ENCODE measurements at places on chromosomes 12 and 14. TPM values are rescaled to one million over a fixed set of nuclear protein-coding genes. Genes with fewer than 3 reads are reported as not detected.

RIMBP2 gene
- total RNA-seq: 1.5 TPM

POTEM gene
- not detected for total RNA-seq

DNA sequence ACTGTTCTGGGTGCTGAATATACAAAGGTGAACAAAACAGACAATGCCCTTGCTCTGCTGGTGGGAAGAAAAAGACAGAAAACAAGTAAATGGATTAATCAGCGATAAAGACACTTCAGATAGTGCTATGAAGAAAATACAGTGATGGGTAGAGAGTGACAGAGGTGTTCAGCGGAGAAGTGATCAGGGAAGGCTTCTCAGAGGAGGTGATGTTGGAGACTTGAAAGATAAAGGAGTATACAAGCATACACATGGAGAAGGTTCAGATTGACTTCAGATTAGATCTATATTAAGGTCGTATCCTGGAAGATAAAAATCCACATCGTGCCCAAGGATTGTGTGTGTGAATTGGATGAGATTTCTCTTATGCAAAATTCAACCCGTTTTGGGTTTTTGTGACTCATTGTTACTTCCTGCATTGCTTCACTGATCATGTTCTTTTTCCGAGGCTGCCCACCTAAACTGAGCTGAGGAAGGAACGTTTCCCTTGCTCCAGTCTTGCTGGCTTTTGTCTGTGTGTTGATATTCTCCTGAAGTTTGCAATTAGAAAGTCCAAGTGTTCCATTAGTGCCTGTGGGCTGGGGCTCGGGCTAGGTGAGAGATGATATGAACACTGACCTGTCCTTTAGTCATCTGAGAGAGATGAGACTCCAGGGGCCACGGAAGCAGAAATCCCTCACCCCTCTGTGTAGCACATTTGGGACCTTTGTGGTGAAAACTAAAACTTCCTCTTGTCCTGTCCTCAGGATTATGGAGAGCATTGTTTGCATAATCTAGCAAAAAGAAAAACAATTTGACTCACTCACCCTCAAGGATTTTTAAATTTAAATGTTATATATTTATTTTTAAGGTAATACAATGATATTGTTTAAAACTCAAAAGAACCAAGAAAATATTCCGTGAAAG is 27.6 kb downstream of the PLXNC1 start:
- peaks cover 84% of the 10 kb centered on the region for H3K27me3 ChIP-seq
- H3K27ac ChIP-seq: no peak overlapping the region
- no peak for DNase-seq
- H3K4me1 ChIP-seq: peaks cover 5% of the 10 kb centered on the region
- H3K4me3 ChIP-seq: no peak overlapping the region
- H3K36me3 ChIP-seq: peaks cover 6% of the 10 kb centered on the region

GRCh38 chr12:62827855-62828254 is 107.1 kb downstream of the PPM1H start:
- peaks cover 18% of the 10 kb centered on the region for H3K36me3 ChIP-seq
- no peaks in the 10 kb centered on the region for H3K27me3 ChIP-seq
- no peaks in the 10 kb centered on the region for H3K4me1 ChIP-seq
- DNase-seq: no peak
- no peak overlapping the region for H3K27ac ChIP-seq
- no peak overlapping the region for H3K4me3 ChIP-seq

- peak overlapping the region; percentile 98 for H3K27ac ChIP-seq
- peak overlapping the region; percentile 87 for H3K4me3 ChIP-seq
- peaks cover 32% of the 10 kb centered on the region for H3K4me1 ChIP-seq
- no peaks in the 10 kb centered on the region for H3K27me3 ChIP-seq
- no peak for DNase-seq
Observed at GRCh38 chr12:56333197-56333678, 562 bp downstream of the PAN2 start.

GRCh38 chr12:82966001-82966559 is 279.4 kb downstream of the TMTC2 start:
- no peak for DNase-seq
- no peaks in the 10 kb centered on the region for H3K36me3 ChIP-seq
- H3K4me1 ChIP-seq: peaks cover 13% of the 10 kb centered on the region
- H3K27me3 ChIP-seq: no peaks in the 10 kb centered on the region
- H3K4me3 ChIP-seq: no peak overlapping the region

- H3K27me3 ChIP-seq: no peaks in the 10 kb centered on the region
- no peak for DNase-seq
- peaks cover 9% of the 10 kb centered on the region for H3K4me1 ChIP-seq
- no peaks in the 10 kb centered on the region for H3K36me3 ChIP-seq
Observed at GRCh38 chr12:84661786-84662185, 250.8 kb downstream of the SLC6A15 start.

DNA sequence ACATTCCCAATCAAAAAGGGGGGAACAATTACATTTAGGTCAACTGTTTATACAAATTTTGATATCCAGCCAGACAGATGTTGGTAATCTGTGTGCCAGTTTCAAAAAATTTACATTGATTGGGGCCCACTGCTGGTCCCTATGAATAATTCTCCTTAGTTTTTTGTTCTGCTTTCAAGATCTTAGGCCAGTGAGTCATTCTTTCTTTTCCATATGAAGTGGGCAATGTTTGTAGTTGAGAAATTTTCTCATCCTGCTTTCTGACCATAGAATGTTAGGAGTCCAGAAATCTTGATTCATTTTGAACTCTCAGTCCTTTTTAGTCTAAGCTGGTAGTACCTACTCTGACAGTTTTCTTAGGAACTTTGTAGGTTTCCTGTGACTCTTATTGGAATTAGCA is 244.3 kb downstream of the DIO2 start:
- H3K4me3 ChIP-seq: no peak overlapping the region
- H3K36me3 ChIP-seq: peaks cover 21% of the 10 kb centered on the region
- H3K27ac ChIP-seq: no peak overlapping the region
- no peaks in the 10 kb centered on the region for H3K27me3 ChIP-seq
- DNase-seq: no peak
- H3K4me1 ChIP-seq: peaks cover 5% of the 10 kb centered on the region

- no peak overlapping the region for H3K27ac ChIP-seq
- H3K27me3 ChIP-seq: peaks cover 20% of the 10 kb centered on the region
- peak; percentile 11 for DNase-seq
- H3K36me3 ChIP-seq: no peaks in the 10 kb centered on the region
- H3K4me3 ChIP-seq: peak overlapping the region; percentile 64
Observed at GRCh38 chr14:101076451-101077198, 173.1 kb upstream of the RTL1 start.

DNA sequence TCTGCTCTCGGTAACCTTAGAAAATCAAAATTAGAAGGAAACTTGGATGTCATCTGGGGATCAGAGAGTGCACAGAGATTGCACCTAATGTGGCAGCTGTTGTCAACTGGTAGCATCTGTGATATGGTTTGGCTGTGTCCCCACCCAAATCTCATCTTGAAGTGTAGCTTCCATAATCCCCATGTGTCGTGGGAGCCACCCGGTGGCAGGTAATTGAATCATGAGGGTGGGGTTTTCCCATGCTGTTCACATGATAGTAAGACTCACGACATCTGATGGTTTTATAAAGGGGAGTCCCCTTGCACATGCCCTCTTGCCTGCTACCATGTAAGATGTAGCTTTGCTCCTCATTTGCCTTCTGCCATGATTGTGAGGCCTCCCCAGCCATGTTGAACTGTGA is 127.7 kb upstream of the SRRM4 start:
- peaks cover 13% of the 10 kb centered on the region for H3K4me1 ChIP-seq
- peaks cover 4% of the 10 kb centered on the region for H3K27me3 ChIP-seq

DNA sequence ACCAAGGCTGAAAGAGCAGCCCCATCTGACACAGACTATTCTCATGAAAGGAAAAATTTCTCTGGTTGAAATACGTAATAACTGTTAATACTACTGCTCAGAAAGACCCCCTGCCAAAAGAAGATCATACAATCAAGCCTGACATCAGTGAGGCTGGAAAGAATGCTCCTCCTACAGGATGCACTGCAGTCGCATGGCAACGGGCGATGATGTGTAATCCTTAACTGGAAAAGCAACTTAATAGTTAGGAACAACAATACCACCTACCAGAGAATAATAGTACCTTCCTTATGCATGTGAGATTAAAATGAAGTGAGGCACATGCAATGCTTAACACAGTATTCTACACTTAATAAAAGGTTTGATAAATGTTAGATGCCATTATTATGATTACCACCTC is 1.2 kb upstream of the GOLGA5 start:
- H3K27me3 ChIP-seq: peaks cover 20% of the 10 kb centered on the region
- H3K36me3 ChIP-seq: peaks cover 28% of the 10 kb centered on the region
- no peak for DNase-seq
- no peak overlapping the region for H3K27ac ChIP-seq

DNA sequence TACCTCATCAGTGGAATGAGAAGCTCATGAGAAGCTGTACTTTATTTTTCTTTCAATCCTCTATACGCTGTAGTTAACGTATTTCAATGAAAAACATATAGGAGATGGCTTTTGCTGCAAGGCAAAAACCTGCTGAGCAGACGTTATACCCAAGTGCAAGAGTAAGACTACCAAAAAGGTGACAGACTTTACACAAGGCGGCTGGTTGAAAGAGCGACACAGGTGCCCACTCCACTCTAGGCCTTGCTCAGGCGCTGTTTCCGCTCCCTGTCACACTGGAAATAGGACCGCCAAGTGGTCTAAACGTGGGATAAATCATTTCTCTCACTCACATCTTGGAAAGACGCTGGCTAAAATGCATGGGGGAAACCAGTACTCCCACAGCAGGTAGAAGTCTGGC is 54.5 kb downstream of the PPP2R5C start:
- H3K4me3 ChIP-seq: no peak overlapping the region
- H3K4me1 ChIP-seq: peaks cover 10% of the 10 kb centered on the region
- DNase-seq: no peak
- H3K36me3 ChIP-seq: 0 out of 2 replicates have a peak, but pooled peaks cover 4% of the 10 kb centered on the region

- peak overlapping the region; percentile 91 for H3K4me3 ChIP-seq
- H3K27me3 ChIP-seq: peaks cover 33% of the 10 kb centered on the region
- DNase-seq: peak; percentile 39
- no peaks in the 10 kb centered on the region for H3K36me3 ChIP-seq
- peaks cover 19% of the 10 kb centered on the region for H3K4me1 ChIP-seq
Observed at GRCh38 chr12:27333403-27334009, 870 bp downstream of the BMAL2 start.

KRT73 gene
- not detected for total RNA-seq

DNA sequence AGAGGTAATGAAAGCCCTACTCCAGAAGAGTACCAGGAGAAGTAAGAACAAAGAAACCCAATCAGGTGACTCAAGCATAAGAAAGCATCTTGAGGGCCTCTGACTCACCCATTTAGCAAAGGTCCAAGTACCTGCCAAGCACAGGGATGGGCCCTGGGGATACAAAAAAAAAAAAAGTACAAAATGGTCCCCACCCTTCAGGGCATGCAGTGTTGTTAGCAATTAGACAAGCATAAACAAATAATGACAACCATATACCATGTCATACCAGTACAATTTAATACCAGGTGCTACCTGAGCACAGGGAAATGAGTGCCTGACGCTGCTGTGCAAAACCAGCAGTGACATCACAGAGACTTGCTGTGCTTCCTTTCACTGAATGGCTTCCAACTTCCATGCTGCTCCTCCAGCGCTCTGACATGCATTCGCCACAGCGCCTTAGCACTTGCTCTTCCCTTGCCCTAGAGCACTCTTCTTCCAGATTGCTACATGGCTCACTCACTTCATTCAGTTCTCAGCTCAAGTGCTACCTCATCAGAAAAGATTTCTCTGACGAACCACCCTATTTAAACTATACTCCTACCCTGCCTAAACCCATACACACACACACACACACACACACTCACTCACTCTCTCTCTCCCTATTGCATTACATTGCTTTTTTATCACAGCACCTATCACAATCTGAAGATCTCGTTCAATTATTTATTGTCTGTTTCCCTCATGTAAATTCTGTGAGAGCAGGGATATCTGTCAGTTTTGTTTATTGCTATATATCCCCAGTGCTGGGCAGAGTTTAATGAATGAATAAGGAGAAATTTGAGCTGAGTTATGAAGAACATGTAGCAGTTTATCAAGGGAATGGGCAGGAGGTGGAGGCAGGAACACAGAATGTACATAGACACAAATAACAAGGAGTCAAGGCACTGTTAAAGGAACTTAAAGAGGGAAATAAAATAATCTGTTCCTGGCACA is 12.9 kb upstream of the EPS8 start:
- no peak overlapping the region for H3K4me3 ChIP-seq
- DNase-seq: no peak
- peaks cover 7% of the 10 kb centered on the region for H3K4me1 ChIP-seq
- no peaks in the 10 kb centered on the region for H3K27me3 ChIP-seq
- no peak overlapping the region for H3K27ac ChIP-seq
- no peaks in the 10 kb centered on the region for H3K36me3 ChIP-seq

- no peaks in the 10 kb centered on the region for H3K27me3 ChIP-seq
- no peaks in the 10 kb centered on the region for H3K36me3 ChIP-seq
- peaks cover 20% of the 10 kb centered on the region for H3K4me1 ChIP-seq
- no peak overlapping the region for H3K4me3 ChIP-seq
Observed at GRCh38 chr12:6438345-6438744, 6.4 kb upstream of the CD27 start.

CISTR gene
- 0.81 TPM for total RNA-seq

GRCh38 chr12:69903548-69903947 is 78.5 kb downstream of the MYRFL start:
- no peak for DNase-seq
- no peak overlapping the region for H3K27ac ChIP-seq
- H3K36me3 ChIP-seq: peaks cover 5% of the 10 kb centered on the region
- H3K27me3 ChIP-seq: no peaks in the 10 kb centered on the region

PLEKHD1 gene
- 1.0 TPM for total RNA-seq

OAS1 gene
- total RNA-seq: 0.27 TPM

- no peaks in the 10 kb centered on the region for H3K36me3 ChIP-seq
- H3K4me3 ChIP-seq: no peak overlapping the region
- H3K4me1 ChIP-seq: peaks cover 7% of the 10 kb centered on the region
- H3K27me3 ChIP-seq: no peaks in the 10 kb centered on the region
- no peak for DNase-seq
- no peak overlapping the region for H3K27ac ChIP-seq
Observed at GRCh38 chr12:21913823-21914222, 27.4 kb downstream of the ABCC9 start.

DNA sequence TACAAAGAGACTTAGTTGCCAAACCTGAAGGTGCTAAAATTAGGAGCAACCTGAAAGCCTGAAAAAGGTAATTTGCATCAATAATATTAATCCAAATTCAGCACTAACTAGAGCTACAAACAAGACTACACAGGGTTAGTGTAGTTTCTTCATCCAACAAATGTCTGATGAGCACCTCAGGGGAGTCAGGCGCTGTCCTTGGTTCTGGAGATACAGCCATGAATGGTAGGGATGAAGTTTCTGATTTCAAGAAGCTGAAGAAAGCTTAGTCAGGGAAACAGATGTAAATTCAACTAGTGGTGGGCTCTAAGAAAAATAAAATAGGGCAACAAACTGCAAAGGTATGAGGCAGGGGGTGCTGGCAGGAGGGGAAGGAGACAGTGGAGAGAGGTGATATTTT is 266.3 kb downstream of the GLT1D1 start:
- no peak overlapping the region for H3K27ac ChIP-seq
- no peaks in the 10 kb centered on the region for H3K4me1 ChIP-seq
- H3K27me3 ChIP-seq: peaks cover 14% of the 10 kb centered on the region
- DNase-seq: no peak
- H3K4me3 ChIP-seq: no peak overlapping the region
- H3K36me3 ChIP-seq: peaks cover 71% of the 10 kb centered on the region

- H3K36me3 ChIP-seq: no peaks in the 10 kb centered on the region
- peaks cover 68% of the 10 kb centered on the region for H3K4me1 ChIP-seq
- H3K4me3 ChIP-seq: peak within 1 kb of the TSS; percentile 94
- H3K27me3 ChIP-seq: peaks cover 79% of the 10 kb centered on the region
- no peak within 1 kb of the TSS for H3K27ac ChIP-seq
Observed at GRCh38 chr14:56810147-56810719, at the start of gene OTX2. TSS of gene OTX2 (minus strand) at chr14:56810479. CDS start at chr14:56805456, 5,023 bp downstream.

All from WTC11 (cell line).